Right atrium auricular region (tissue), 2 donors: ENCODE measurements at places on chromosomes 4 and X. TPM values are rescaled to one million over a fixed set of nuclear protein-coding genes. Genes with fewer than 3 reads are reported as not detected.

SH3RF1 gene
- total RNA-seq: 7.8 TPM

SULT1B1 gene
- total RNA-seq: 1.5 TPM

STK32B gene
- total RNA-seq: 0.59 TPM

DNA sequence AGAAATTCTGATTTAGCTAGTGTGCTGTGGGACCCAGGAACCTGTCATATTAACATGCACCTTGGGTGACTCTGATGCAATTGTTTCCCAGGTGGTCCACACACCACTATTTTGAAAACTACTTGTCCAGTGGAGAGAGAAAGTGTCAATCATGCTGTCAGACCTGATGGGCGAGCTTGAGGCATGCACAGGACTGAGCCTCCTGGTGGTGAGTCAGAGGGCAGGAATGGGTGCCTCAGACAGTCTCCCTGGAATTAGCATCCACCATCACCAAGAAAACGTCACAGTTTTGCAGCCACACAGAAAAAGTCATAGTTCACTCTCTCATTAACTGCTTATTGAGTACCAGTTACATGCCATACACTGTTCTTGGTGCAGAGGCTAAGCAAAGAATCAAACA, 181.8 kb upstream of the MAOA start:
- no peak for DNase-seq
